ENCODE measurements at places on chromosomes 12 and 14.

DNA sequence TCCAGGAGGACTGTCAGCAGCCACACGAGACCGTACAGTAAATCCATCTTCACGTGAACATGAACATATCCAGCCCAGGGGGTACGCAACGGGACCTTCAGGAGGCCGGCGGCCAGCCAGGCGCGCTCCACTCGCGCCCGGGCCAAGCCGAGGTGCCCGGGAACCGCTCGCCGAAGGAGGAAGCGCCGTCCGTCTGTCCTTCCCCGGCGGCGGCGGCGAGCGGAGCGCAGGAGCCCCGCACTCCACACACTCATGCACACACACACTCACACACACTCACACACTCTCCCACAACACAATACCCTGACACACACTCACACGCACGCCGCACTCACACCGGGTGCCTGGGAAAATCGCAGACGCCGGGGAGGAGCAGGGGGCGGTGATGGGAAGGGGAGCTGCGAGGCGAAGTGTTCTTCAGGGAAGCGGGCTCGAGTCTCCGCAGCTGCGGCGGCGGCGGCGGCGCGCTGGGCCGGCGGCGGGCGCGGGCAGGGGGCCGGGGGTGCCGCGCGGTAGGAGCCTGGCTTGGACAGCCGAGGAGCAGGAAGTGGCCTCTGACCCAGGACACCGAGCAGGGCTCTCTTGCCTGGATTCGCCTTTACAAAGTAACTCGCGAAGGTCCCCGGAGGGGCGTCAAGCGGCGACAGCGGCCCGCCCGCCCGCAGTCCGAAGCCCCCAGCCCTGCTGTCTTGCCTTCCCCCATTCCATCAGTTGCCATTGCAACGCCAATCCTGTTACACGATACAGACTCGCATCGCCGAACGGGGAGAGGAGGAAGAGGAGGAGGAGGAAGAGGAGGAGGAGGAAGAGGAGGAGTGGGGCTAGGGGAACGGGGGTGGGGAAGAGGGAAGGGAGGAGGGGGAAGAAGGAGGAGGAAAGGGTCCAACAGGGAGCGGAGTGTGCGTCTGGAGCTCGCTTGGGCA lies 601 bp downstream of the MDGA2 start:
- no peak for DNase-seq

- no peak for DNase-seq
Observed at GRCh38 chr12:101780599-101780998, 41.3 kb upstream of the SYCP3 start.

- DNase-seq: no peak
Observed at GRCh38 chr12:24705216-24705615, 243.7 kb downstream of the BCAT1 start.

GRCh38 chr12:57315681-57316080 lies 64.7 kb upstream of the STAC3 start:
- no peak for DNase-seq

DNA sequence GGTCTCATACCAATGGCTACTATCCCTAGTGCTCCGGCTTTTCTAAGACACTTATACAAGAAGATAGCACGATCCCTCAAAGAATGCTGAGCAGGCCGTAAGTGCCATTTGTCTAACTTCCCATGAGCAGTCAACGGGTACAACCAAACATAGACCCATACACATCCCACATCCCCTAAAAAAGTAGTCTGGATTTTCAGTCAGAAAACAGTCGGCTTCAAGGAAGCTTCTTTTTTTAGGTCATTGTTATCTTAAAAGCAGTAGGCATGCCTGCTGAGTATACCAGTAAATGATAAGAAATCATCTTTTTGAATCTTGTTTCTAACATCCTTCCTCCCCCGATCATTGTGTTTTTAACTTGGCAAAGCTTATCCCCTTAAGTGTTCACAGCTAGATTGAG lies 19.8 kb downstream of the OSBPL8 start:
- no peak for DNase-seq

GRCh38 chr14:60925286-60925685 lies 55.6 kb downstream of the TRMT5 start:
- no peak for DNase-seq

DNA sequence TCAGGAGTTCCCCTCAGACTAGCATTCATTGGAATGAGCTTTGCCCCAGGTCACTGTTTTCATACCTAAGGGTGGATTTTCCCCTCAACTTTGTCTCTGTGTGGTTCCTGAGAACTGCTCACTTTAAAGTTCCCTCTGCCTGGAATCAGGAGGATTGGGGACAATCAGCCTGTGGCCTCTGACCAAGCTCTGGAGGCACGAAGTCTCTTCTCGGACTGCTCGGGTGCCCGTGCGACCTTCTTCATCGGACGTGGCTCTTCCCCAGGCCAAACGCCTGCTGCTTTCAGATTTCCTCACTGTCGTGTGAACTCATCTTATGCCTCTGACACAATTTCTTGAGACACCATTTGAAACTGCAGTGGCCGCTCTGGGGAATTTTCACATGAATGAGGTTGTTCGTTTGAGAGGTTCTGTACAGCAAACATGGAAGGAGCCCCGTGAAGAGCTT lies 153.7 kb upstream of the PZP start:
- DNase-seq: no peak

DNA sequence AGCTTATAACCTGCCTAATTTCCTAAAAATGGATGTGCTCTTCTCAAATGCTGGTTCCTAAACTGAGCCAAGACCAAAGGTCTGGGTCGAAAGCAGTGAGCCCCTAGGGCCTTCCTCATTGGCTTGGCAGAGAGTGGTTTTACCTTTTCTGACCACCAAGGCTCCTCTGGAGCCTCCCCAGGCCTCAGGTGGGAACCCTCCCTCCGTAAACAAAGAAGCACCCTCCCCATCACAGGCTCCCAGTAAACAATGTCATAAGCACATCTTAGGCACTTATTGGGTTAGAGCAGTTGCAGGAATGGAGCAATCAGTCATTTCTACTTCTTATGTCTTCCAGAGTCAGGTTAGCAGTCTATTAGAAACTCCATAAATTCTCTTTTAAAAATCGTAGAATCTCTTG lies 6.0 kb downstream of the CHPT1 start:
- no peak for DNase-seq

DNA sequence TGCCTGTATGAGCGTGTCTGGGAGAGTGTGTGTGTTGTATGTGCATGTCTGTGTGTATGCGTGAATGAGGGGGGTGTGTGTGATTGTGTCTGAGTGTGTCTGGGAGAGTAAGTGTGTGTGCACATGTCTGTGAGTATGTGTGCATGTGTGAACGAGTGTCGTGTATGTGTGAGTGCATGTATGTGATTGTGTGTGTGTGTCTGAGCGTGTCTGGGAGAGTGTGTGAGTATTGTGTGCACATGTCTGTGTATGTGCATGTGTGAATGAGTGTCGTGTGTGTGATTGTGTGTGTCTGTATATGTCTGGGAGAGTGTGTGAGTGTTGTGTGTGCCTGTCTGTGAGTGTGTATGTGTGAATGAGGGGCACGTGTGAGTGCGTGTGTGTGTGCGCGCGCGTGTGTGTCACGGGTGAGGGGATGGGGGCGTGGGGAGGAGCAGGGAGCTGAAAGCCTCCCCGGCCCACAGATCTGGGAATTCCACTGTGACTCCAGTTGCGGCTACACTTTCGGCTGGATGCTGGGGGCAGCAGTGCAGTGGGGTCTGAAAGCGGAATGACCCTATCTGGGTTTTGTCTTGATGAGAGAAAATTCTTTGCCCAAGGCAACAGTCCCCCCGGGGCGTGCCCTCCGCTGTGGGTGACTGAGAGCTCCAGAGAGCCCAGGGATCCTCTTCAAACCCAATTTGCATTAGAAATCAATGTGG lies 138.1 kb upstream of the MED13L start:
- no peak for DNase-seq

DNA sequence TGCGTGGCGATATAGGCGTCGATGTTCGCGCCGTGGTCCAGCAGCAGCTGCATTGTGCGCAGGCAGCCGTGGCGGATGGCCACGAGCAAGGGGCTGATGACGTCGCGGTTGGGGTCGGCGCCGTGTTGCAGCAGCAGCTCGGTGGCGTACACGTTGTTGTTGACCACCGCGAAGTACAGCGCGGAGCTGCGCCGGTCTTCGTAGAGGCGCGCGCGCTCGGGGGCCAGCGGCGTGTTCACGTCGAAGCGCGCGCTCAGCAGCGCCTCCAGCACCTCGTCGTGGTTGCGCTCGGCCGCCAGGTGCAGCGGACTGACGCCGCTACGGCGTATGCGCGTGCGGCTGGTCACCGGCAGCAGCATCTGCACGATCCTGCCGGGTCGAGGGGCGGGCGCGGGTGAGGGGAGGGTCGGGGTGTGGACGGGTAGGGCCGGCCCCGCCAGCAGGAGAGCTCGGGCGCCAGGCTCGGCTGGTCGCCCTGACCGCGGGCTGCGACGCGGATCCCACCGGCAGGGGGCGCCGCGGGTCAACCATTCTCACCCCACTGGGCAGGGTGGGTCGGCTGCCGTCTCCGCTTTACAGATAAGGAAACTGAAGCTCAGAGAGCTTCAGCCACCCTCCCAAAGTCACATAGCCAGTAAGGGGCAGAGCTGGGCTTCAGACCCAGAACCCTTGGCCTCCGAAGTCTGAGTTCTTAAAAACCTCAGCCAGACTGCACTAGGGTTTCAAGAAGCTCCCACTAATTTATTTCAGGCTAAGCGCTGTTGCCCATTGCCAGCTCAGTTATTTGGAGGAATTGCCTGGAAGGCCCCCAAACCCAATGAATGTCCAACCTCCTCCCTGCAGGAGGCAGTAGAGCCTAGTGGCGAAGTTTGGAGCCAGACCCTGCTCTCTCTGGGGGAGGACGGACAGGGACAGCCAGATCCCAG lies 12.4 kb downstream of the FAM181A start:
- peak; percentile 91 for DNase-seq

GRCh38 chr12:113895176-113895575 lies 70.9 kb downstream of the RBM19 start:
- DNase-seq: no peak

DNA sequence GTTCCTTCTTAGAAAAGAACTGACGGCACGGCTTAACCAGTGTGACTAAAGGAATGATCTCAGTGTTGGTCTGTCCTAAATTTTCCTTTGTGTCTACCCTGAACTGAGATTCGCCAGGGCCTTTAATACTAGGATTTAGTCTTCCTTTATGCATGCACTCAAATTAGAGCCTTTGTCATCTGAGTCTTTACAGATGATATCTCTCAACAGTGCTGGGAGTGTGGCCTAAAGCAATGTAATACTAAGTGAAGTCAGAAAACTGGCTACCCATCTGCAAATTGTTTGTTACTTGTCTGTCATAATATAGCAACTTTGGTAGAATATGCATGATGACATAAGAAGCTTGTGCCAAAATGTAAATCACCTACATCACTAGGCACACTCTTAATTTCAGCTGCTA lies 95.4 kb downstream of the PTPRO start:
- DNase-seq: no peak

DNA sequence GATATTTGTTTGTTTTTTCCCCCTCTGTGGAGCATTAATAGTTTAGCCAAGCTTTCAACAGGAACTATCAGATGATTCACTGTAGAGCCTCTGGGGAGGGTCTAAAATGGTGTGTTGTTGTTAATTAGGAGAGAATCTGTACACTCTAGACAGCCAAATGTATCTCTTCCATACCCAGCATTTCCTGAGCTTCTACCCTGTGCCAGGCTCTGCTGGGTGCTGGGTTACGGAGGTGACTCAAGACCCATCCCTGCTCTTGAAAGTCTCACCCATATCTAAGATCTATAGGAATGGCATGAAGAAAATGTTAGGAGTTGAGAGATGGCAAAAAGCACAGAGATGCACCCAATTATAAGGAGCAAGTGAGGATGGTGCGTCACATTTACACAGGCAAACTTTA lies 245.8 kb downstream of the C12orf75 start:
- DNase-seq: no peak

- no peak for DNase-seq
Observed at GRCh38 chr14:48391661-48392060, 716.3 kb upstream of the MDGA2 start.

DNA sequence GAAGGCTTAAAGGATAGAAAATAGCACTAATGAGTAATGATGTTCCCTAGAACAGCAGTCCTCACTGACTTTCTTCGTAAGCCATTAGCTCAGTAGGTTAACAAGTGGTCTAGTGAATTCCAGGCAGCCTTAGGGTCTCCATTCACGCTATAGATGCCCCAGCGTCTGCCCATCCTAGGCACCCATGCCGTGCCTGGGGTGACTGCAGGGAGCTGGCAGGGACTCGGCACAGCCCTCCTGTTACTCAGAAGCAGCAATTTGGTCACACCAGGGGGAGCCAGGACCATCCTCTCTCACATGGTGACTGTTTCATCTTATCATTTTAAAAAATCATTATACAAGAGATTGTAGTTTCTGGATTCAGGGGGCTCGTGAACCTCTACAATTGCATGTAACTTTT lies 66.0 kb upstream of the TRAF3 start:
- no peak for DNase-seq

DNA sequence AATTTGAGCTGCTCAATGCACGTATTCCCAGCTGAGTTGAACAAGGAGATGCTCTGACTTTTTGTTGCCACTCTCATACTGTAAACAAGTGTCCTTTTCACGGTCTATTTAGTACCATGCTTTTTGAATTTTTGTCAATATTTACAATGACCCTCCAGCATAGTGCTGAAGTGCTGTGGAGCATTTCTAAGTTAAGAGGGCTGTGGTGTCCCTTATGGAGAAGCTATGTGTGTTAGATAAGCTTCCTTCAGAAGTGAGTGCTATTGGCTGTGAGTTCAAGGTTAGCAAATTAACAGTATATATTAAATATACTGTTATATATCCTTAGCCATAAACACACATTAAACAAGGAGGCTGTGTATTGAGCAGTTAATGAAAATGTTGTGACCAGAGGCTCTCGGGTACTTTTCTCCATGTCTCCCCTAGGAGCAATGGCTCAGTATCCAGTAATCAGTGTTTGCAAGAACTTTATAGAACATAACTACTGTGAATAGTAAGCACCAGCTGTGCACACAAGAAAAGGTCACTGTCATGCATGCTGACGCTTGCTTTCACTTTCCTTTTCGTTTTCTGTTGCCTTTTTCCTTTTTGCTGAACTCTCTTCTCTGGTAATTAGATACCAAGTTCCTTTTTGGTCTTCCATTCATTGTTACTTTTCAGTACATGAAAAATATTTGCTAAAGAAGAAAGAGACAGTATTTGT lies 187.2 kb upstream of the NEDD1 start:
- no peak for DNase-seq

DNA sequence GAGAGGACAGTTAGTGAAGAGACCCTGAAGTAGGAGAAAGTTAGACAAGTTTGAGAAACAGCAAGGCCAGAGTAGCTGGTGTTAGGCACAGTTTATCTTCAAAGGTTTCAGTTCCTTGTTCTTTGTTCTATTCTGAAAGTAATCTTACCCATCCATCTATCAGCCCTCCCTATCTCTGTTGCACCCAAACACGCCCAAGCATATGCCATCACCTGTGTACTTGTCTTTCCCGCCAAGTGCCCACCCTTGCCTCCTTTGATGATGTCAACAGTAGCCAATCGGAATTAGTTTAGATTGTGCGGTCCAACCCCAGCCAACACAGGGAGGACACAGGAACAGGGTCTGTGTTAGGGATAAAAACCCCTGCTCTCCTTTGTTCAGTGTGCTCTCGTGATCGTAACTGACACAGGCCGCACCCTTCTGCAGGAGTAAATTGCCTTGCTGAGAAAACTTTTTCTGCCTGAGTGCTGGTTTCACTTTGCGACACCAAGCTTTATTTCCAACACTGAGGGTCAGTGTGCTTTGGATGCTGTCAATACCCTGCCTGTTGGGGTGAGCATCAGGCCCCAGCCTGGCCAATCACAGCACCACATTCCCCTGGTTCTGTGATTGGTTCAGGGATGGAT lies 4.7 kb upstream of the TMEM229B start:
- DNase-seq: no peak
